ENCODE measurements at places on chromosomes 2 and 18.
A peak's percentile ranks its signal among the peaks of the same experiment; 100 is the strongest.

DNA sequence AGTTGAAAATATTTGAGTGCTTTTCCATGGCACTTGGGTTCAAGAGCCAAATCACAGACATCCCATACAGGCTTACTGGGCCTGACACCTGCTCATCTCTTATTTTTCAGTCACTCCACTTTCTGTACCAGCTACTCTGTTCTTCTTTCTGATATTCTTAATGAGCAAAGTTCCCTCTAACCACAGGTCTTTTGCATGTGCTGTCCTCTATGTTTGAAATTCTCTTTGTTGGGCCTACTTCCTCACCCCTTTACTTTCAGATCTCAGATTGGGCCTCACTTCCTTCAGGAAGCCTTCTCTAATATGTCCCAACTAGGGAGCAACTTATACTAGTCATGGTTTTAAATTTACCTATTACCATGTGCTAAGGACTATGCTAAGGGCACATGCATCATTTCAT lies 81.8 kb upstream of the RBMS1 start:
- no peak for DNase-seq

GRCh38 chr18:51182824-51183223 lies 14.7 kb downstream of the MEX3C start:
- DNase-seq = no peak

DNA sequence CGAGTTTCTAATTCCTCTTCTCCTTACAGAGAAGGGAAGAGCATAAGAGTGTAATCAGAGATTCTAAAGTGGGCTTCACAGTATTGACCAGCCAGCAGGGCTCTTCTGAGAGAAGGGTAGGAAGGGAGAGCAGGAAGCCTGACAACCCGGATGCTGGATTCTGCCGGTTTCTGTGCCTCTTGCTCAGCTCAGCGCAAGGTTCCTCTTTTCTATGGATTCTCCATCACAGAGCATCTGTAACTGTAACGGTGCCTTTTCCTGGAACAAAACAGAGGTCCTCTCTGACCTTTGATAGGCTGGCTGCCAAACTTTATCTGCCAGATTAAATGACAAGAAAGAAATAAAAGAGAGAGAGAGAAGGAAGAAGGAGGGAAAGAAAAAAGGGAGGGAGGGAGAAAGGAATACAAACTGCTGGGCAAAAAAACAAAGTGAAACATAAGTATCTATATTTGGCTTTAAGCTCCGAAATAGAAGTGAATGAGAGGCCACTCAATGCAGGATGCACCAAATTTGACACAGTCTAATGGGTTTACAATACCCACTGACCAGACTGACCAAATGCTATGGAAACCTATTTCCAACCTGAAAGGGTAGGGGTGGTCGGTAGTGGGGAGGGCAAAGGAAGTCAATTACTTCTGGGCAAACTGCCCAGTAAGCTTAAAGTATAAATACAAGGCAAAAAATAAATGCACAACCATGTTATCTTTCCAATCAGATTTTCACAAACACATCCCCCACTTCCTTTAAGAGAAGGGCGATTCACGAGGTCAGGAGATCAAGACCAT lies 59.2 kb downstream of the PIEZO2 start:
- no peak for DNase-seq

GRCh38 chr18:58015065-58015780 lies 28.8 kb upstream of the NEDD4L start:
- DNase-seq = no peak

DNA sequence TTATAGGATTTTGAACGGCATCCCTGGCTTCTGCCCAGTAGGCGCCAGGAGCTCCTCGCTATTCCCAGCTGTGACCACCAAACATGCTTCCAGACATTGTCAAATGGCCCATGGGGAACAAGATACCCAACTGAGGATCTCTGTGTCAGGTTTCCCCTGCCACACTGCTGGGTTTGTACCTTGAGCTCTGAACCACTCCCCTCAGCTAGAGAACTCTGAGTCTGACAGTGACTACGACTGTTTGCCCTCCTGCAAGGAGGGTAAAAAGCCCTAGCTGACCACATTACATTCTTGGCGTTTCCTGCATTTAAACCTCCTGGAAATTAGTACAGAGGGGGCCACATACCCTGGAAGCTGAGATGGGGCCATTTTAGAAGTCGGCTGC lies 12.4 kb downstream of the LRRFIP1 start:
- no peak for DNase-seq

GRCh38 chr2:173862612-173863217 lies 102.5 kb downstream of the SP3 start:
- no peak for DNase-seq

- no peak for DNase-seq
Observed at GRCh38 chr2:63378589-63378988, 209.7 kb downstream of the WDPCP start.

DNA sequence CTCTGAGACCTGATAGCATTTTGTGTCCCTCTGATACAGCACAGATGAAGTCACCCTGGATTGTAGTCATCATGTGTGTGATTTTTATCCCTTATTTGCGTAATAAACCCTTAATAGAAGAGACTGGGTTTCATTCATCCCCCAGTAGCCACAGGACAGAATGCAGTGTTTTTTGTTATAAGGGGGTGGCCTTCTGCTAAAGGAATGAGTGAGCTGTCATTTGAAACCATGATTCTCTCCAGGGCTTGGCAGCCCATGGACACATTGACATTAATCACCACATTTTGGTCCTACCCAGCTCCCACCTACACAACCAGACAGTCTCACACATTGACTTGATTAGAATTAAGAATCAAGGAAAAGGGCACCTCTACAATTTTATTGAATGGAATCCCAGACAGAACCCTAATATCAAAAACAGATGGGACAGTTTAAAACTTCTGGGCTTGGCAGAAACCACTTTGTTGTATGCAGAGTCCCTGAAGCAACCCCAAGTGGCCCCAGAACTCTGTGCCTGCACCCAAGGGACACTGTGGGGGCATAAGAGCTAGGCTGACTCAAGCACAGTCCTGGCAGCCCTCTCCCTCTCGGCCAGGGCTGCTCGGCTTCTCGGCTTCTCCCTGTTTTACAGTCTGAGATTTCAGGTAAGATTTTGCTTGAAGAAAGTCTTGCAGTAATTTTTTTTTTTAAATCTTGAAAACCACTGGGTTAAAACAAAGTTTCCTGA lies 254.0 kb upstream of the SLC14A2 start:
- DNase-seq = no peak

- no peak for DNase-seq
Observed at GRCh38 chr2:39093218-39093898, 27.5 kb downstream of the SOS1 start.

GRCh38 chr2:38237311-38237710 lies 139.8 kb downstream of the ATL2 start:
- DNase-seq = no peak

- DNase-seq = no peak
Observed at GRCh38 chr2:112839407-112840067, 3.0 kb upstream of the IL1B start.

DNA sequence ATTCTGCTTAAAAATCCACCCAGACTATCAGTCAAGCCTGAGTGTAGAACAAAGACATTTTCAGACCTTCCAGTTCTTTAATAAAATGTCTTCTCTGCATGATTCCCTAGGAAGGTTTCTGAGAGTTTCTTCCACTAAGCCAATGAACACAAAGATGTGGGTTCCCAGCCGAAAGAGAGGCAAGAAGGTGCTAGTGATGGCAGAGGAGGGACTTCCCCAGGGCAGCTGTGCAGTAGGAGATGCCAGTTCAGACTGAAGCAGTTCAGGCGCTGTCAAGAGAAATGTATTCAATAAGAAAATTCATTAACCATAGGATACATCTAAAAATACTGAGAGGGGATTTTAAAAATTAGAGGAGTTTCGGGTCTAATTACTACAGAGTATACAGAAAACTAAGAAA lies 83.3 kb downstream of the RND3 start:
- DNase-seq = no peak

DNA sequence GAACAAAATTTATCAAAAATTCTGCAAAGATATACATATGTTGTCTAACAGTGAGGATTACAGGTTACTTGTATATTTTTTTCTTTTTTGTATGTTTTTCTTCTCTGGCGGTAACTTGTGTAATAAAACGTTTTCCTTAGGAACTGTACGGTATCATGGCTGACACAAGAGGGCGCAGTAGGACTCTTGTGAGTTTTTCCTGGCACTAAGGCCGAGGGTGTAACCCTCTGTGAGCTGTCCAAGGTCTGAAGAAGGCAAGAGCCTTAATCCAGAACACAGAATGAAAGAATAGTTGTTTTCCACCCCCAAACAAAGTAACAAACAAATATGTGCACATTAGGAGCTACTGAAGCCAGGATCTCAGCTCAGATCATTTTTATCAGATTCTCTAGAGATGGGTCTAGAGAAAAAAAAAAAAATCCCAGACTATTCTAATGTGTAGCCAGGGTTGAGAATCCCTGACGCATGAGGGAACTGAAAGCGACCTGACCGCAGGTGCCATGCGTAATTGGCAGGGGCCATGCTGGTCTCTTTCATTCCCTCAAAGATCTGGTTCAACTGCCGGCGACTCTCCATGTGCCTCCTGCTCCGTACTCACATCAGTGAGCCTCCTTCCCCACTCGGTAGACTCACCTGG lies 27.0 kb downstream of the TMEM200C start:
- peak; percentile 49 for DNase-seq

DNA sequence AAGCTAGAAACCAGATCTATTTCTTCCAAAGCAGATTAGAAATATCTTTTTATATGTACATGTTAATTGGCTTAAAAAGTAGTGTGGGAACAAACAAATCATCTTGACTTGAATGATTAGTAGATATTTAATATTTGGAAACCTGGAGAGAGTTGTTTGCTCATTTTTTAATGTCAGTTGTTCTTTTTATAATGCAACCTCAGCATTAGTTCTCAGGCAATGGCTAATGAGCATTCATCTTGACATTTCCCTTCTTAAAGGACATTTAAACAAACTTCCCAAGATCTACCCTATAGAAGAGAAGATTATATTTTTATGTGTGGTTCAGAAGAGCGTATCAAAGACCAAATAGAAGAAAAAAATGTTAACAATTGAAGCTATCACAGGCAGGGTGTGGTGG lies 334.0 kb downstream of the CTNNA2 start:
- DNase-seq = no peak

GRCh38 chr2:43943323-43943722 lies 52.5 kb downstream of the LRPPRC start:
- DNase-seq = no peak

GRCh38 chr18:58496937-58497336 lies 132.0 kb downstream of the ALPK2 start:
- DNase-seq = no peak

- DNase-seq = peak; percentile 72
Observed at GRCh38 chr18:9494778-9495331, 19.5 kb downstream of the RALBP1 start.

- DNase-seq = no peak
Observed at GRCh38 chr2:70975237-70975636, 3.2 kb upstream of the ANKRD53 start.

- no peak for DNase-seq
Observed at GRCh38 chr2:153143540-153143939, 335.0 kb downstream of the RPRM start.

Measured in activated CD8-positive, alpha-beta memory T cell treated with anti-CD3 and anti-CD28 coated beads, Interleukin-2, amount 10 ng/mL, durations not matched to agents 7 days and 5 days (primary cell).